ENCODE measurements at places on chromosomes 3 and 15. TPM values are rescaled to one million over a fixed set of nuclear protein-coding genes. Genes with fewer than 3 reads are reported as not detected.

DNA sequence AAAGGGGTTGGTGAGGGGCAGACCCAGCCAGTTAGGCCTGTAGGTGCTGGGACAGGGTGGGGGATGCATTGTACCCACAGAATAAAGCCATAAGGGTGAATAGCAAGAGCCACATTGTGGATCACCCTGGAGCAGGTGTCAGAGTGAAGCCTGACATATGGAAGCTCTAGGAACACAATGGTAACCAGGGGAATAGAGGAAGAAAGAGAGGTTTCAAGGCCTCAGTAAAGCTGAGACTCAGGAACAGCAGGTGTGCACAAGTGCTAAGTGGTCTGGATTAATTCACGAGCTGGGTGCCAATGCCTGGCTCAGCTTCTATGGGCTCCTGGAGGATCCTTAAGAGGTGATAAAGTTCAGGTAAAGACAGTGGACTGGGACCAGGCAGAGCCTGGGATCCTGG, 323.7 kb upstream of the CTNNB1 start:
- H3K4me3 ChIP-seq, result no peak overlapping the region
- H3K27me3 ChIP-seq, result no peaks in the 10 kb centered on the region
- no peak overlapping the region for H3K27ac ChIP-seq
- no peaks in the 10 kb centered on the region for H3K36me3 ChIP-seq
- DNase-seq, result no peak

DNA sequence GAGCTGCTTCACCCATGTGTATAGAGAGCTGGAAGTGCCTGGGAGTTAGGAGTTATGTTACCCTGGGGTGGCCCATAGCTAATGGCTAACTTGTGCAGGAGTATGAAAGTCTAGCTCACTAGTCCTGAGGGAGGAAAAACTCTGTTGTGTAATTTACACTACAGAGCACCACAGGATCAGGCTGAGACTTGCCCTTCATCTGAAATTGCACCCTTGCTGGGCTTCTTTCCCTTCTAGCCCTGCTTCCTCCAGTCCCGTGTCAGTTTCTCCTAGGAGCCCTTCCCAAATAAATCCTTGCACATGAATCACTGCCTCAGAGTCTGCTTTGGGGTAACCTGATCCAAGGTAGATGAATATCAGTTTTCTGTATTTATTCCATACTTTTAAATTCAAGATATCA, 40.0 kb downstream of the CTXND1 start:
- no peak overlapping the region for H3K27ac ChIP-seq
- H3K4me3 ChIP-seq, result no peak overlapping the region
- H3K4me1 ChIP-seq, result no peaks in the 10 kb centered on the region
- H3K27me3 ChIP-seq, result peaks cover 24% of the 10 kb centered on the region

ACKR4 gene
- 0.18 TPM for total RNA-seq

DNA sequence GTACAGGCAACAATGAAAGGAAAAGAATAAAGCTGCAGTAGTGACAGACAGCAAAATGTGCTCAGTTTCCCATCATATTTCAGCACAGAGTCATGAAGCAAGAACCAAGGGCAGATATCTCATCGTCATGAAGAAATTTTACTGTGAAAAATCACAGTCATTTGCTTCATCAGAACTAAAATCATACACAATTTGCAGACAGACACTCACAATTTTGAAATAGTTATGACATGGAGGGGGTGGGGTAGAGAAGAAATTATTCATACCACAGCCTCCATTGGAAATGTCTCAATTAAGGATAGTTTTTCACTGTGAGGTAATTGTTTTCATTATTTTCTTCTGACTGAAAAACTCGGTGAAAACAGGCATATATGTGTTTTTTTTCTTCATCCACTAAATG, 78.8 kb upstream of the CNTN3 start:
- H3K27ac ChIP-seq, result no peak overlapping the region
- no peaks in the 10 kb centered on the region for H3K4me1 ChIP-seq
- H3K27me3 ChIP-seq, result no peaks in the 10 kb centered on the region
- DNase-seq, result no peak
- no peak overlapping the region for H3K4me3 ChIP-seq

GRCh38 chr15:87047203-87047965, 967.7 kb downstream of the AGBL1 start:
- DNase-seq, result no peak
- H3K27ac ChIP-seq, result no peak overlapping the region
- H3K27me3 ChIP-seq, result no peaks in the 10 kb centered on the region

SI gene
- total RNA-seq, result not detected

DNA sequence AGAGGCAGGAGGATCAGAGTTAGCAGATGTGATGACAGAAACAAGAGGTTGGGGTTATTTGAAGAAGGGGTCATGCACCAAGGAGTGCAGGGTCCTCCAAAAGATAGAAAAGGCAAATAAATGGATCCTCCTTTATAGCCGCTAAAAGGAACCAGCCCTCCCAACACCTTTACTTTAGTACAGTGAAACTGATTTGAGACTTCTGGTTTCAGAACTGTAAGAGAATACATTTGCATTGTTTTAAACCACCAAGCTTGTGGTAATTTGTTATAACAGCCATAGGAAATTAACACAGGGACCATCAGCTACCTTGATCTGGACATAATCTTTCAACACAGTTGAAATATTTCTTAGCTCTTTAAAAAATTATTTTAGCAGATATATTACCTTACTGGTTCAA, 166.6 kb downstream of the TIGIT start:
- no peak overlapping the region for H3K27ac ChIP-seq
- no peak for DNase-seq
- H3K36me3 ChIP-seq, result no peaks in the 10 kb centered on the region
- H3K4me1 ChIP-seq, result no peaks in the 10 kb centered on the region

All from IMR-90 (cell line).